Osteocyte (in vitro differentiated cells): ENCODE measurements at places on chromosomes 13 and 19. TPM values are rescaled to one million over a fixed set of nuclear protein-coding genes. Genes with fewer than 3 reads are reported as not detected.

- H3K4me3 ChIP-seq, result peak overlapping the region; percentile 68
- peak overlapping the region; percentile 94 for H3K27ac ChIP-seq
- no peak for DNase-seq
- peaks cover 40% of the 10 kb centered on the region for H3K36me3 ChIP-seq
- H3K4me1 ChIP-seq, result peaks cover 76% of the 10 kb centered on the region
- no peaks in the 10 kb centered on the region for H3K27me3 ChIP-seq
These were observed 15.9 kb downstream of the HNRNPM start for GRCh38 chr19:8460516-8461298.

Gene LCP1
- 0.08 TPM in 1 of 2 replicates, not detected in the other for total RNA-seq

Gene KCNN4
- 0.64 and 1.5 TPM in 2 replicates for total RNA-seq

GRCh38 chr19:14198384-14199376 is 7.3 kb downstream of the ADGRL1 start:
- no peaks in the 10 kb centered on the region for H3K27me3 ChIP-seq
- no peak overlapping the region for H3K27ac ChIP-seq
- H3K4me1 ChIP-seq, result peaks cover 18% of the 10 kb centered on the region
- no peak overlapping the region for H3K4me3 ChIP-seq

DNA sequence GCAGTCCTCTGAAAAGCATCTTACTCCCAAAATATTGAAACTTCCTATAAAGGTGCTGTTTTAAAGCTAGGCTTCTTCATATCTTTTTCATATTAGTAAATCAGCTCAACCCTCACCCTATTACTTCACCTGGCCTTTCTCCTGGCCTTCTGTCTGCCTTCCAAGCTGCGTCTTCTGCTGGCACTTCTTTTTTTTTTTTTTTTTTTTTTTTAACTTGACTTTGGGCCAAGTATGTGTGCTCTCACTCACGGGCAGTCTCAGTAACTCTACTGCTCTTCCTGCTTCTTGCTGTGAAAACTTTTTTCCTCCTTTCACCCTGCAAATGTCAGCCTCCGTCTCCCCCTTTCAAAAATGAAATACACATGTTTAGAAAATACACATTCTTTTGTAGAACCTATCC is 41.2 kb upstream of the KCTD4 start:
- no peak for DNase-seq

Gene GAPDHS
- total RNA-seq, result not detected in 2 replicates

DNA sequence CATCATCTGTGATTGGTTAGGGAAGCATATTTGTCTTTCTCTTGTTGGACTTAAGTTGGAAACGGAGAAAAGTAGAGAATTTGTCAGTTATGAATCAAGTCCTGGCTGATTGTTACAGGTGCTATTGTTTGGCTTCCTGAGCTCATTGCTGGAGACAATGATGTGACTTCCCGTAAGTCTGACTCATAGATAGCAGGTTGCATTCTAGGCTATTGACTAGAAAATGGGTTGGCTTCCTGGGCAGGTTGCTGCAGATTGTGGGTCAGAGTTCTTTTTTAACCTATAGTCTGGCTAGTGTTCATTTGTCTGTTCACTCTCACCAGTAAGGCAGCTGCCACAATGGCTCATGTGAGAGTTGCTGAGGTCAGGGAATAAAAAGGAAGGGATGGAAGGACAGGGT is 101.5 kb downstream of the CCNA1 start:
- DNase-seq, result no peak
- H3K27ac ChIP-seq, result no peak overlapping the region
- no peak overlapping the region for H3K4me3 ChIP-seq
- H3K36me3 ChIP-seq, result no peaks in the 10 kb centered on the region
- no peaks in the 10 kb centered on the region for H3K4me1 ChIP-seq

DNA sequence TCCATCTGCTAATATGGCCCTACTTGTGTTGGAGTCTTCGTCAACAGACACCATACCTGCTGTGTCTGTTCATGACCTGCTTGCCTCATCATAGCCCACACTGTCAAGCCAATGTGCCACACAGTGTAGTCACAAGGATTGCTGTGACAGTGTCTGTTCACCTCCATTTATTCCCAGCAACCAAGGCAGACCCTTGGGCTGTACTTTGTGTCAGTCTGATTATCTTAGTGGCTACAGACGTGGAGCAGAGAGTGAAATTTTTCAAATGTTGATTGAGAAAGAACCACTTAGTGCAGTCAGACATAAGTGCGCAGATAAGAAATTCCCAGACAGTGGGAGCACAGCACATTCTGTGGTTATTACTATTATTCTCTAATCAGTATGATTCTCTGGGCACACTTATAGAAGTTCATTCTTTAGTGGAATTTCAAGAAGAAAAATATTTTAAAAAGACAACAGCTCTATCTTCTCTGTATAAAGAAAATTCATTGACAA is 184.6 kb downstream of the GPC6 start:
- no peak overlapping the region for H3K27ac ChIP-seq
- no peaks in the 10 kb centered on the region for H3K27me3 ChIP-seq
- H3K36me3 ChIP-seq, result no peaks in the 10 kb centered on the region

Gene GFY
- not detected in 2 replicates for total RNA-seq

Gene ZNF30
- 3.9 and 6.2 TPM in 2 replicates for total RNA-seq

Gene ZNF772
- total RNA-seq, result 10.4 and 10.8 TPM in 2 replicates

Gene ZNF699
- 6.4 and 7.7 TPM in 2 replicates for total RNA-seq

GRCh38 chr13:37665420-37665819 is 66.9 kb upstream of the POSTN start:
- peaks cover 38% of the 10 kb centered on the region for H3K4me1 ChIP-seq
- H3K4me3 ChIP-seq, result no peak overlapping the region
- H3K36me3 ChIP-seq, result no peaks in the 10 kb centered on the region
- no peaks in the 10 kb centered on the region for H3K27me3 ChIP-seq

Gene IZUMO2
- not detected in 2 replicates for total RNA-seq

DNA sequence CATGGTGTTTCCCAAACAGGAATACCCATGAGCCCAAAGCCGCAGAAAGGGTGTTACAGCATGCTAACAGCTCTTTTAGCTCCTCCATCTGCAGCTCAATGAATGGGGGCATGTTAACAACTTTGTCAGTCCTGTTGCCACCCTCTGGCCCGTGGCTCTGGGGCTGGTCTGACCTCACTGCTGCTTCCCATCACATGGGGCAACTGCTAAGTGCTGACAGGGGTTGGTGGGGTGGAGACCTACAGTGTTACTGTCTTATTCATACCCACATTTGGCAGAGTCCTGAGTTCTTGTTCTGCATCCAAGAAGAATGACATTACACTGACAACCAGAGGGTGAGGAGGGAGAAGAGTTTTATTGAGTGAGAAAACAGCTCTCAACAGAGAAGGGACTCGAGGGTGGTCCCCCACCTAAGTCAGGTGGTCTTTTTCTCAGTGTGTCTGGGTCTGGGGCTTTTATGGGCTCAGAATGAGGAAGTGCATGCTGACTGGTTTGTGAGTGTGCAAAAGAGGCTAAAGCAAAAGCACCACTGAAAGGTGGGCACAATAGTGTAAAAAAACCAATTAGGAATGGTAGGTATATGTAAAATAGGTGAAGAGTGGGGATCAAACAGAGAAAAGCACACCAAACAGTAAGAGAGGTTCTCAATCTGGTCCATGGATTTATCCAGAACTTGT is 1952.0 kb upstream of the PCDH20 start:
- no peak for DNase-seq
- no peak overlapping the region for H3K4me3 ChIP-seq
- no peak overlapping the region for H3K27ac ChIP-seq
- no peaks in the 10 kb centered on the region for H3K4me1 ChIP-seq

DNA sequence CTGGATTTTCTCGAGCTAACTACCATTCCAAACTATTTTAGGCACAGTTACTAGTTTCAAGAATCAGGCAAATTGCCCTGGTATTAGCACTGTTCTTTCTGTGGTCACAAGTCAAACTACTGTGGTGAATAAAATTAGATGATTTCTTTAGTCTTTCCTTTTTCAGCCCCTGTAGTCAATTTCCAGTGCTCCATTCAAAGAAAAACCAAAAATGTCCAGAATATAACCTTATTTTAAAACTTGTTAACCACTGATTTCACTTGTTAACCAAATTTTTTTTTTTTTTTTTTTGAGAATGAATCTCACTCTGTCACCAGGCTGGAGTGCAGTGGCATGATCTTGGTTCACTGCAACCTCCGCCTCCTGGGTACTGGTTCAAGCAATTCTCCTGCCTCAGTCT is 50.6 kb upstream of the USPL1 start:
- no peaks in the 10 kb centered on the region for H3K27me3 ChIP-seq
- peaks cover 17% of the 10 kb centered on the region for H3K4me1 ChIP-seq
- H3K4me3 ChIP-seq, result no peak overlapping the region
- no peaks in the 10 kb centered on the region for H3K36me3 ChIP-seq
- H3K27ac ChIP-seq, result no peak overlapping the region

GRCh38 chr19:9729162-9729561 is 39.4 kb downstream of the ZNF846 start:
- no peak for DNase-seq
- H3K4me1 ChIP-seq, result no peaks in the 10 kb centered on the region
- no peaks in the 10 kb centered on the region for H3K27me3 ChIP-seq

- H3K27ac ChIP-seq, result no peak overlapping the region
- no peaks in the 10 kb centered on the region for H3K27me3 ChIP-seq
- DNase-seq, result no peak
- peaks cover 24% of the 10 kb centered on the region for H3K4me1 ChIP-seq
- H3K4me3 ChIP-seq, result no peak overlapping the region
- H3K36me3 ChIP-seq, result peaks cover 17% of the 10 kb centered on the region
These were observed 13.8 kb downstream of the NAXD start for GRCh38 chr13:110628952-110629701.

- H3K4me3 ChIP-seq, result no peak overlapping the region
- H3K27ac ChIP-seq, result no peak overlapping the region
- peaks cover 37% of the 10 kb centered on the region for H3K36me3 ChIP-seq
- no peaks in the 10 kb centered on the region for H3K27me3 ChIP-seq
- no peaks in the 10 kb centered on the region for H3K4me1 ChIP-seq
These were observed 6.6 kb downstream of the ZSCAN18 start for GRCh38 chr19:58091251-58091995.

DNA sequence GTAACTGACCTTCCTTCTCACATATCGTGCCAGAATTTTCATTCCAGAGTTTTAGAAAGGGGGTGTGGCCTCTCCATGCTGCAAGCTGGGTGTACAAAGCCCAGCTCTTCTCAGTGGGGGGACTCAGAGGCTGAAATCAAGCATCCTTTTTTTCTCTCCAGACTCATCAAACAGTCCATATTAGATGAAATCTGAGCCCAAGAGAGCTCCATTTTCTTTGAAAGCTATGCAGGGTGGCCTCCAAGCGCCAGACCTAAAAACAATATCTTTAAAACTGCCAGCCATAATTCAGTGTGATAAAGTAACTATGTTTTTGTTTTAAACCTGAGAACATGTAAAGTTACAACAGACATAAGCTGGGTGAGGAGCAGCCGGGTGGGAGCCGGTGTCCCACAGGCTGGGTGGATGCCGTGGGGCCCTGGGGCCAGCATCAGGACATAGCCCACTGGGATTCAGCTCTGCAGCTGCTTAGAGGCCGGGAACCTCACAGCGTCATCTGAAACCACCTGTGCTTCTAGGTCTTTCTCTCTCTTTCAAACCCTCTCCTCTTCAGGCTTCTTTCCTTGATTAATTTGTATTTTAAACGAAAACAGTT is 249.2 kb downstream of the ZNF536 start:
- H3K4me1 ChIP-seq, result no peaks in the 10 kb centered on the region
- no peak for DNase-seq
- H3K27ac ChIP-seq, result no peak overlapping the region
- H3K36me3 ChIP-seq, result peaks cover 2% of the 10 kb centered on the region

- H3K36me3 ChIP-seq, result peaks cover 20% of the 10 kb centered on the region
- H3K4me1 ChIP-seq, result peaks cover 13% of the 10 kb centered on the region
- no peak overlapping the region for H3K4me3 ChIP-seq
- peak overlapping the region; percentile 87 for H3K27ac ChIP-seq
- no peaks in the 10 kb centered on the region for H3K27me3 ChIP-seq
These were observed 12.1 kb upstream of the GPR4 start for GRCh38 chr19:45613926-45614725.

DNA sequence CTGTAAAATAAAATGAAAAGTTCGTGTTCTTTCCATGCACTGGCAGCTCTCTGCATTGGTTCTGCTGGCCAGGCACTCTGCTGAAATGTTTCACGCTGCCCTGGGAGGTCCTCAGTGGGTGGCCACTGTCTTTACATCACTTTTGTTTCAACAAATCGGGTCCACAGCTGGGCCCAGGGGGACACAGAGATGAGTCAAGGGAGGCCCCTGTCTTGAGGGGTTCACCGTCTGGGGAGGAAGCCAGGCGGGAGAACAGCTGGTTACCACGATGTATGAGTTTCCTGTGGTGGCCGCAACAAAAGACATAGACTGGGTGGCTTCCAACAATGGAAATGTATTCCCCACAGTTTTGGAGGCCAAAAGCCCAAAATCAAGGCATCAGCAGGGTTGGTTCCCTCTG is 5.1 kb upstream of the KLF2 start:
- H3K36me3 ChIP-seq, result no peaks in the 10 kb centered on the region
- H3K27ac ChIP-seq, result no peak overlapping the region

GRCh38 chr13:39253774-39254173 is 215.5 kb downstream of the NHLRC3 start:
- peaks cover 13% of the 10 kb centered on the region for H3K4me1 ChIP-seq
- DNase-seq, result no peak
- no peaks in the 10 kb centered on the region for H3K36me3 ChIP-seq
- no peaks in the 10 kb centered on the region for H3K27me3 ChIP-seq
- no peak overlapping the region for H3K4me3 ChIP-seq

DNA sequence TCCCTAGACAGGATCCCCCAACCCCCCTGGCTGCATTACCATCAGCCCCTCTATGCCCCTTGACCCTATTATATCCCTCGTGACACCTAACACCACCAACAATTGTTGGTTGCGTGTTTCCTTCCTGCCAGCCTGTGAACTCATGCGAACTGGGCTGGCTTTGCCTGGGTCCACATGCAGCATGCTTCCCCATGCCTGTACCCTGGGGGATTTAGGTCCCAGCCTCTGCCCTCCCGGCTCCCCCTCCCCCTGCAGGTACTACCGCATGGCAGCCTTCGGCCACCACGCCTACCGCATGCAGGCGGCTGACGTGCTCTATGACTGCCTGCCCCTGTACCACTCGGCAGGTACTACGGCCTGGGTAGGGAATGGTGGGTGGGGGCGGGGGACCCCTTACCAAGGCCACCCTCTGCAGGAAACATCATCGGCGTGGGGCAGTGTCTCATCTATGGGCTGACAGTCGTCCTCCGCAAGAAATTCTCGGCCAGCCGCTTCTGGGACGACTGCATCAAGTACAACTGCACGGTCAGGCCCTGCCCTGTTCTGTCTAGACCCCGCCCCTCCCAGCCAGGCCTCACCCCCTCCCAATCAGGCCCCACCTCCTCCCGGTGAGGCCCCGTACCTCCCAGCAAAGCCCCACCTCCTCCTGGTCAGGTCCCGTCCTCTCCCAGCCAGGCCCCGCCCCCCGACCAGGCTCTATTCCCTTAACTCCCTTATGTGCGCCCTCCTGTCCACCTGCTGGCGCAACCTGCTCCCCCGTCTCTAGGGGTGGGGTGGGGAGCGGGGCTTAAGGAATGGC is 18.5 kb downstream of the SLC27A1 start:
- peaks cover 4% of the 10 kb centered on the region for H3K4me1 ChIP-seq
- no peaks in the 10 kb centered on the region for H3K27me3 ChIP-seq
- H3K27ac ChIP-seq, result no peak overlapping the region
- DNase-seq, result no peak

Gene RYR1
- 0.03 and 0.50 TPM in 2 replicates for total RNA-seq
